Hematopoietic multipotent progenitor cell treated with erythropoietin and hydrocortisone succinate and interleukin-3 and kit ligand, for 15 days (in vitro differentiated cells): ENCODE measurements at places on chromosomes 12 and 14.

DNA sequence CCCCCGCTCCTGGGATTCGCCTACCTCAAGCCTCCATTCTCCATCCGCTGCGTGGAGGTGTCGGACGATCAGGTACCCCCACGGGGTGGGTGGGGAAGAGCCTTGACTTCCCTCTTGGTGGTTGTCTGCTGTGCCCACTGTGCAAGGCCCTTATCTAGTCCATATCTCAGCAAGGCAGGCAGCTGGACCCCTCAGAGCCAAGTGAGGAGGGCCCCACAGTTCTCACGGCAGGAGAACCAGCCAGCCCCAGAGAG is 39.9 kb downstream of the MMAB start:
- DNase-seq, result no peak

- no peak for DNase-seq
These were observed 5.0 kb upstream of the SLC4A8 start for GRCh38 chr12:51419425-51420193.

DNA sequence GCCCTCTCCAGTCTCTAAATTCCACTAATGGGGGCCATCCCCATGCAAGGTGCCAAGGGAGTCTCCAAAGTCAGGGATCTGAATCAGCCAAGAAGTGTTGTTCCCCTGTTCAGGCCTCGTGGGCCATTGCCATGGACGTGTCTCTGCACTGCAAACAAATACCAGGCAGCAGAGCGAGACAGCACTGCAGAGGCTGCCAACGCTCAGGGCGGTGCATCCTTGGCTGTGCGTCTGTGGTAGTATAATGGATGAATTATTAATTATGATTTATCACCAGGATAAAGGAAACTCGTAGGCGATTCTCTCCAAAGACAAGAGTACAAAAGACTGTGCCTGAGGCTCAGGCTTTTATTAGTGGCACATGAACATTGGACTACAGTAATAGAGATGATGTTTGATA is 122.3 kb upstream of the NTF3 start:
- no peak for DNase-seq

GRCh38 chr14:99237288-99237687 is 34.7 kb downstream of the BCL11B start:
- no peak for DNase-seq

DNA sequence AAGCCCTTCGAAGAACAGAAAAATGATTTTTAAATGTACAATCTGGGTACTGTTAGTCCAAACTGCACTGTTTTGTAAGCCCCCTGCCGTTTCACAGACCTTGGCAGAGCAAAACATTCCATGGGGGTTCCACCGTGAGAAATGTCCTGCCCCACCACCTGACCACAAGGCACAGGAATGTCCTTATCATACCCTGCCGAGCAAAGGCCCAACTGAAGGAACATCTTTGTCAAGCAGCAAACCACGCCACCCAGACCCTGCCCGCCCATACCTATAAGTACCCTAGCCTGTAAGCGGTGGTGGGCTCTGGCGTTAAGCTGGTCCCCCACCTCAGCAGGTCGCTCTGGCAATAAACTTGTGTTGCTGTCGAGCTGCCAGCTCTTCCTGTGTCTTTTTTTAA is 181.6 kb upstream of the PZP start:
- no peak for DNase-seq

- DNase-seq, result no peak
These were observed 47.9 kb upstream of the NTF3 start for GRCh38 chr12:5384015-5384414.

GRCh38 chr14:60735416-60735815 is 855 bp downstream of the MNAT1 start:
- DNase-seq, result no peak

DNA sequence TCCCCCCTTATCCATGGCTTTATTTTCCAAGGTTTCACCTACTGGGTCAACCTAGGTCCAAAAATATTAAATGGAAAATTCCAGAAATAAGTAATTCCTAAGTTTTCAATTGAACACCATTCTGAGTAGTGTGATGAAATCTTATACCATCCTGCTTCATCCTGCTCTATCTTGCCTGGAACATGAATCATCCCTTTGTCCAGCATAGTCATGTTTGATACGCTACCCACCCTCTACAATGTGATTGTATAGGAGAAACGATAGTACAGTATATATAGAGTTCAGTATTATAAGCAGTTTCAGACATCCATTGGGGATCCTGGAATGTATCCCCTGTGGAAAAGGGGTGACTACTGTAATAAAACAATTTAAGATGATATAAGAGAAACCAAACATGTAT is 62.2 kb downstream of the IFNG start:
- DNase-seq, result no peak

DNA sequence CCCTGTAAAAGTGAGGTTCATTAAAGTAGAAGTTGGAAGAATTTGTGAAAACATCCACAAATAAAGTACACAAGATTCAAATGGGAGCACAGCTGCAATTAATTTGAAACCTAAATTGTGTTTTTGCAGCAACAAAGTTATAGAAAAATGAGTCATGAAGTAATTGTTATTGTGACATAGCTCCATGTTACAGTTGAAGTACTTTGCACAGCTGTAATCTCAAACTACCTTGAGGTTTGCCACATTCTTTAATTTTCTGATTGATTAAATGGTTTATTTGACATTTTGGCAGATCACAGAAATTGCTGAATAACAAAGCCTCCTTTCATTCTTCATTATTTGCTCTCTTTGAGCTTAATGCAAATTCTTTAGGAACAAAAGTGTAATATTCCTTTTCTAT is 111.3 kb downstream of the RMST start:
- no peak for DNase-seq

GRCh38 chr14:68770051-68770450 is 22.8 kb downstream of the ZFP36L1 start:
- DNase-seq, result no peak

DNA sequence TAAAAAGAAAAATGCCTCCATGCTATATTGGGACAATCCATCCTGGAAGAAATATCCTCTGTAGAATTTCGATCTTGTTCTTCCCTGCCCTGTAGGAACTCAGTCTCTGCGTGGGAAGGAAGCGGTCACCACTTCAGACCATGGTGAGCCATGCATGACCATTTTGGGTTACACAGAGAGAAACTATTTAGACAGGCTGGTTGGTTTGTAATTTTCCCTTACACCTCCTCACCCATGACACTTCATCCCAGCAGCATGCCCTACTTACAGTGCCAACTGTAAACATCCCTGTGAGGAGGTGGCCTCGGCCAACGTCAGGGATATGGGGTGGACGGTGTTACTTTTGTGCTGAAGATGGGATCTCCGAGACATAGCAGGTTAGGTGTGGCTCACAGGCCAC is 121.4 kb downstream of the SMOC1 start:
- no peak for DNase-seq
